ENCODE measurements at places on chromosomes 4 and X. TPM values are rescaled to one million over a fixed set of nuclear protein-coding genes. Genes with fewer than 3 reads are reported as not detected.

The FRG2 gene
- not detected for polyA plus RNA-seq

The CACNA1F gene
- polyA plus RNA-seq = 0.04 TPM

DNA sequence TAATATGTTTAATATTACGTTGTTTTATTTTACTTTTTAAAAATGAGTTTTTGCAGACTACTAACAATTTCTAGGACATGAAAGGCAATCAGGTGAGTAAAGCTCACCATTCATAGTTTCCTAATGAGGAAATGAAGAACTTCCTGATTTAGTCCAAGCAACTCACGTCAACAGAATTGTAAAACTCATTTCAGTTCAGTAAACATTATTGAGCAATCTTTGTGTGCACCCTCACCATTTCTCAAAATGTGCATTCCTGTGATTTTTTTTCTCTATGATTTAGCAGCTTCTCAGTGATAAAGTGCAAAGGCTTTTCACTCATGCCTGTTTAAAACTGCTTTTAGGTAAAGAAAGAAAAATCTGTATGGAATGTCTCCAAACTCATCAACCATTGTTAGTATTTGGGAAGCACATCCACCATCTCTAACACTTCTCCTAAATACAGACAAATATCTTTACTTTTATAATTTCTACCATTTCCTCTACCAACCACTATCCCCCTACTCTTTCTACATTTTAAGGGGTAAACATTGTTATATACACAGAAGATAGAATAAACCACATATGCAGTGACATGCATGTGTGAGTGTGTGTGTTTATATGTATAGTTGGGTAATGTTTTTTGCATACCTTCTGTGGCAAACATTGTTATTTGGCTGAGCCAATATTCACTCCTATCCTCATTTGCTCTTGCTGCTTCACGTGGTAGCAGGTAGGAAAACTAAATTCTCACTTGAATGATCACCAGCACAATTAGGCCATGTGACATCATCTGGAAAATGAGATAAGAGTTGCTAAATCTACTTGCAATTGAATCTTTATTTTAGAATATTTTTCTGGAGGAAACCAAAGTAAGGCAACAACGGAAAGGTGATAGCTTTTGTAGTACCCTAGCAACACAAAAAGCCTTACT is 54.7 kb upstream of the PRDM8 start:
- no peak for DNase-seq

GRCh38 chr4:138003248-138003647 is 238.9 kb downstream of the SLC7A11 start:
- DNase-seq = no peak

The APELA gene
- polyA plus RNA-seq = 12.1 TPM

GRCh38 chr4:19051831-19052230 is 1030.3 kb upstream of the LCORL start:
- DNase-seq = no peak

DNA sequence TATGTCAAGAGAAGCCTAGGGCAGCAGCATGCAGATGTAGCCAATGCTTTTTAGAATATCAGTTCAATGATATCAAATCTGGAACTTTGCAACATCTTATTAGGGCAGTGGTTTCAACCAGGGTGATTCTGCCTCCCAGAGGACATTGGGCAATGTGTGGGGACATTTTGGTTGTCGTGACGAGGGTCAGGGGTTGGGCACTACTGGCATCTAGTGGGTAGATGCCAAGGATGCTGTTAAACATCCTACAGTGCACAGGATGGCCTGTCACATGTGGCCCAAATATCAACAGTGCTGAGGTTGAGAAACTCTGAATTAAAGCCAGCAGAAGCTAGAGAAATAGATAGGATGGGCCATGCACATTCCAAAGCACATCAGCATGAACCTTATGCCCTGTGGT is 152.3 kb downstream of the AMELX start:
- DNase-seq = no peak

- no peak for DNase-seq
Measured at GRCh38 chr4:154184238-154184637, 307.4 kb downstream of the DCHS2 start.

GRCh38 chrX:130497531-130497930 is 95.7 kb downstream of the RBMX2 start:
- no peak for DNase-seq

GRCh38 chr4:63693321-63693720 is 715.9 kb downstream of the TECRL start:
- no peak for DNase-seq

DNA sequence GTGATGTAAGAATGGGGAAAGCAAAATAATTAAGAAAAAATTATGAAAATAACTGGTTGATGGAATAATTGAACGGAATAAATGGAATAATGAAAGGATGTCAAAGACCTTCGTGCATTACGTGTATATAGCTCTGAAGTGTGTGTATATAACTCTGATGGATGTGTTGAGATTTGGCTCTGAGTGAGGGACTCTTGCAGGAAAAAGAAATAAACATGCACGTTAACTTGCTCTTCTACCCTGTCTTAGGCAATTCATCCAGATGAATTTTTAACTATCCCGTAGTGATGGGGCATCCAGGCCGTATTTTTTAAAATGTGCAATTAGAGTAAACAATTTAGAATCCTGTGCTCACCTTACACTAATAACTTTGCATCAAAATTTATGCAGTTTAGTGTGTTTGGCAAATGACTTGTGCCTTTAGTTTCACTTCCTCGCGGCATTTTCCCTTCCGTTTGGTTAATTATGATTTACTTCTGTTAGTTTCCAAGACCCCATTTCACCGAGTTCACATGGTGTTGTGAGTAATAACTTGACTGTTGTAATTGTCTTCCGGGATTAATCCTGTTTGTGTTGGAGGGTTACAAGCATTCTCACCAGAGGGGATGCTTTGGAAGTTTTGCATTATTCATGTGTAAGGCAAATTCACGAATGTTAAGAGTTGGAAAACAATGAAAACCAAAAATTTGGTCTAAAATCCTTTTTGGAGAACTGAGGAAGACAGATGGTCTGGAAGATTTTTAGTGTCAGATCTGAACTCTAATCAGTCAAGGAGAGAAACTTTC is 256.5 kb upstream of the FAT1 start:
- no peak for DNase-seq

The RTL9 gene
- polyA plus RNA-seq = 0.20 TPM

DNA sequence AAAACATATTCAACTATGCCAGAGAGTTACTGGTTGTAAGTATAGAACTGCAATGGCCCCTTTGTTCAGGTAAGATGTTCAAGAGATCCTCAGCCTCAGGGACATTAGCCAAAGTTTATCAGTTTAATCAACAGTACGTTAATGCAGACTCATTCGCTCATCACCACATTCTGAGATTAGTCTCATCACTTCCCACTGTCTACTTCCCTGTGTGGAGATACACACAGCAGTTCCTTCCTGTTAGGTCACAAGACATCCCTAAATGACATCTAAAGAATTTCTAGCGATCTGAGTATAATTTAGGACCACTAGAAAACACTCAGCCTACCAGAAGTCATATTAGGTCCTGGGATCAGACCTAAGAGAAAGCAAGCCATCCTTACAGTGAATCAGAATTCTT is 10.4 kb downstream of the SLC10A7 start:
- no peak for DNase-seq

The REPS2 gene
- 20.7 TPM for polyA plus RNA-seq

- no peak for DNase-seq
Measured at GRCh38 chrX:79270401-79270800, 96.7 kb downstream of the ITM2A start.

The SYTL5 gene
- polyA plus RNA-seq = 0.26 TPM

GRCh38 chrX:26511589-26512363 is 295.8 kb downstream of the MAGEB5 start:
- no peak for DNase-seq

The PIN4 gene
- polyA plus RNA-seq = 41.3 TPM

DNA sequence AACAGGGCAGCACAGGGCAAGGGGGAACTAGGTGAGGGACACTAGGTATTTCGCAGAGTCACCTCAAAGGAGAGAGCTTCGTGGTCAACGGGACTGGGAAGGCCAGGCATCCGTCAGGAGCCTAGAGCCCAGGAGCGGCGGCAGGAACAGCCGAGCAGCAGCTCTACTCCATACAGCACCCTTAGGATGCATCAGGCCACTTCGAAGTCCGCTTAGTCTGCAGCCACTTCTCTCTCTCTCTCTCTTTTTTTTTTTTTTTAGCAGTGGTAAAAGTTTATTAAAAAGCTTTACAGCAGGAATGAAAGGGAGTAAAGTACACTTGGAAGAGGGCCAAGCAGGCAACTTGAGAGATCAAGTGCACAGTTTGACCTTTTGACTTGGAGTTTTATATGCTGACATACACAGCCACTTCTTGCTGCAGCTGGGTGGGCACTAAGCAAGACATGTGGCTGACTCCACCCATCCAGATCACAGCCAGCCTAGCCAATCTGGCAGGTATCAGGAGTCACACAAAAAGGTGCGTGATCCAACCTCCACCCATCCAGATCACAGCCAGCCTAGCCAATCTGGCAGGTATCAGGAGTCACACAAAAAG is 209.7 kb upstream of the RADX start:
- no peak for DNase-seq

- DNase-seq = no peak
Measured at GRCh38 chr4:169348541-169348940, 77.8 kb upstream of the SH3RF1 start.

The LNX1 gene
- polyA plus RNA-seq = 16.2 TPM

The ADH4 gene
- polyA plus RNA-seq = 0.17 TPM

- no peak for DNase-seq
Measured at GRCh38 chr4:125369098-125369497, 54.3 kb downstream of the FAT4 start.

The TLR10 gene
- polyA plus RNA-seq = 0.52 TPM

DNA sequence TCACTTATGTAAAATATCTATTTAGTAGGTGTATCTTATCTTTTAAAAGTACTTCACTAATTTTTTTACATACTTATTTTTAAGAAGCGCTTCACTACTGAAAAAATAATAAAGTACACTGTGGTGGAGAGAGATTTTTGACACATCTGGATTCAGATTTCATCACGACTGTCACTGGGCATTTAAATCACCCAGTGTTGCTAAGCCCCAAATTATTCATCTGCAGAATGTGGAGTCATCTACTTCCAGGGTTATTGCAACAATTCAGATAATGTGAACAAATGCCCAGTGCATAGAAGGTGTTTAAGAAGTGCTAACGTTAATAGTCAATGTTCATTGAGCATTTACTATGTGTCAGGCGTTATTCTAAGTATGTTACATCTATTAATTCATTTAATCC is 41.8 kb downstream of the AASDH start:
- no peak for DNase-seq

GRCh38 chr4:47494124-47494430 is 9.0 kb downstream of the ATP10D start:
- DNase-seq = no peak

The PITX2 gene
- polyA plus RNA-seq = 2.5 TPM

GRCh38 chr4:138494931-138495330 is 252.8 kb upstream of the SLC7A11 start:
- DNase-seq = no peak
